Erythroblast (primary cell): ENCODE measurements at places on chromosomes 11 and 22.

DNA sequence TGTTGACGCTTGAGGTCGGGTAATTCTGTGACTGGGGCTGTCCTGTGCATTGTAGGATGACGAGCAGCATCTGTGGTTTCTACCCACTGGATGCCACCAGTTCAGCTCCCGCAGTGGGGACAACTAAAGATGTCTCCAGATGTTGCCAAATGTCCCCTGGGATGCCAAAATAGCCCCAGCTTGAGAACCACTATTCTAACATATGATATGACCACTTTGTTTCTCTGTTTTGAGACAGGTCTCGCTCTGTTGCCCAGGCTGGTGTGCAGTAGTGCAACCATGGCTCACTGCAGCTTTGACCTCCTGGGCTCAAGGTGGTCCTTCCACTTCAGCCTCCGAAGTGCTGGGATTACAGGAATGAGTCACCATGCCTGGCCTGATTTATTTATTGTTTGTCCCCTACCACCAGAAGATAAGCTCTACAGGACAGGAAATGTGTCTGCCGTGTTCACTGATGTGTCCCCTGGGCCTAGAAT is 4.4 kb upstream of the MEN1 start:
- DNase-seq = no peak

GRCh38 chr11:12159351-12160099 is 49.1 kb downstream of the MICAL2 start:
- DNase-seq = peak; percentile 51

GRCh38 chr11:99567334-99567956 is 546.7 kb downstream of the CNTN5 start:
- DNase-seq = no peak

DNA sequence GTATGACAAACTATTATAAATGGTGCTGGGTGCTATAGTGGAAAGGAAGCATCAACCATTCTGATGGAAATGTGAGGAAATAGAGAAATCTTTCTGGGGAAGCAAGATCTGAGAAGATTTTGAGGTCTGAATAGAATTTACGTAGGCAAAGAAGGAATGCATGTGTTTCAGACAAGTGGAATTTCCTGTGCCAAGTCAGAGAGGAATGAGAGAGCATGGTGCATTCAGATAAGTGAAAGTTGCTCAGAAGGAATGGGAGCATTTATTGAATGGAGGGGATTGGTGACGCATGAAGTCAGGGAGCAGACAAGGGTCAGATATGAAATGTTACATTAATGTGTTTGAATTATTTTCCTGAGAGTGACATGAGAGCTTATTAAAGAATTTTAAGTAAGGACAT is 725.5 kb downstream of the METTL15 start:
- DNase-seq = no peak

GRCh38 chr11:108574675-108575074 is 18.9 kb downstream of the EXPH5 start:
- no peak for DNase-seq

DNA sequence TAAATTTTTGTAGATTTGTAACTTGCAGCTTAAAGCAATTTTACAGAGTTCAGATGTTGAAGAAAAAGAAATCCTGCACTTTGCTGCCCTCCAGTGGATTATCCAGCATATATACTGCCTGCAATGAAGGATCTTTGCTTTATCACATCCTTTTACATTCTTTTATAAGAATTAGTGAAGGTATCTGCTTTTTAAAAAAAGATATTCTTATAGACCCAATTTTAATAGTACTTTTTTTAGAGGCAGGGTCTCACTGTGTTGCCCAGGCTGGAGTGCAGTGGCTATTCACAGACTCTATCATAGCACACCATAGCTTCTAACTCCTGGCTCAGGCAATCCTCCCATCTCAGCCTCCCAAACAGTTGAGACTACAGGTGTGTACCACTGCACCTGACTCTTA is 60.7 kb downstream of the TTC17 start:
- peak; percentile 61 for DNase-seq

- DNase-seq = no peak
Measured at GRCh38 chr11:101553891-101554292, 29.9 kb downstream of the TRPC6 start.

- no peak for DNase-seq
Measured at GRCh38 chr11:43418197-43418596, 59.5 kb downstream of the TTC17 start.

DNA sequence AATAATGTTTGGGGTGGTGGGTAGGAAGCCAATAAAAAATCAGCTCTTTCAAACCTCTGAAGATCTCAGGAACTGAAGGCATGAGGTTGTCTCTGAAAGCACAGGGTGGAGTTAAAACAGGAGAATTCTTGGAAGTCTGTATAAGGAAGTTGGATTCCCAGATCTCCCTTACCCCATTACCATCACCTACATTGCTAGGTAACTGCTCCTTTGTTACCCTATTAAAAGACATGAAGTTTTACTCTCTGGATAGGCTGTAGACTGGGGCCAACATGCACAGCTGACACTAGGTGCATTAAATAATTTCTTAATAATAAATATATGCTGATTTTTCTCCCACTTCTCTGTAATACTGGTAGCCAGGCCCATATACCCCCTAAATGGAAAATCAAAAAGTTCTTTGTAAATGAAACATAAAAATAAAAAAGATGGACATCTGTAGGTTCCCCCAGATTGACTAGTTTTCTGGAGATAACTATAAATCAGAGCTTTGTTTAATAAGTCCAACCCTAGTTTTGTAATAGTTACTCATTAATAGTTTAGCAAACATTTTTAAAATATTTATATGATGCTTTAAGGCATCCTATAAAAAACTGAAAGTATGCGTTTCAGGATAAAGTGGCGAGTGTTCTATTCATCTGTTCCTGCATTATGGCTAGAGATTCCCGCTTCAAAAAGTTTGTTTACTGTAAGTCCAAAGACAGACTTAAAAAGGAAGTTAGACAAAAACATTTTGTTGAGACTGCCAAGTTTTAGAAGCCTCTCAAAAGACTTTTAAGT is 63.8 kb downstream of the KIF18A start:
- no peak for DNase-seq

DNA sequence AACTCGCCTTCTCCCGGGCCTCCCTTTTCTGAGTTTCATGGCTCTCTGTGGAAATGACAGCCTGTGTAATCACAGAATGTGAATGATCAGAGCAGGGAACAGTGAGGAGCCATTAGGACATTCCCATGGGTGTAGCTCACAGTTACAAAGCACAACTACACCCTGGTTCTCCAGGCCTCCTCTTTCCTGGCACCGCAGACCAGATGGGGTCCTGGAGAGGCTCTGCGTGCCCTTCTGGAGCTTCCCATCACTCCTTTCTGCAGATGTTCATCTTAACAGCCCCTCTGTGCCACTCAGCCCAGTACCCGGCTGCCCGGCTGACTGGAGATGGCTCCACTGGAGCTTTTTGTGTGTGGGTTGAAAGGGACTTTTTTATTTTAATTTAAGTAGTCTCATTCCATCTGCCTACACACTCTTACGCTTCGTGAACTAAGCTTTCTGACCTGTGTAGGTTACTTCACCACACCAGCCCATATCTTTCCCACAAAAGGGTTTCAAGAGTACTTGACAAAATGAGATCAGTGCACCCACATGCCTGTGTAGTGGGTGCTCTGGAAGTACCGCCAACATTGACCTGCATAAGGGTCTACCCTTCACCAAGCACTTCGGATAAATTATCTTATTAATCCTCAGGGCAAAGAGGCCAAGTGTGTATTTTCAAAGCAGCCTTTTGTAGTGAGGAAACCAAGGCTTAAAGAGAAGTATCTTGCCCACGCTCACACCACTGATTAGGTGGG is 29.8 kb downstream of the SREBF2 start:
- DNase-seq = no peak

DNA sequence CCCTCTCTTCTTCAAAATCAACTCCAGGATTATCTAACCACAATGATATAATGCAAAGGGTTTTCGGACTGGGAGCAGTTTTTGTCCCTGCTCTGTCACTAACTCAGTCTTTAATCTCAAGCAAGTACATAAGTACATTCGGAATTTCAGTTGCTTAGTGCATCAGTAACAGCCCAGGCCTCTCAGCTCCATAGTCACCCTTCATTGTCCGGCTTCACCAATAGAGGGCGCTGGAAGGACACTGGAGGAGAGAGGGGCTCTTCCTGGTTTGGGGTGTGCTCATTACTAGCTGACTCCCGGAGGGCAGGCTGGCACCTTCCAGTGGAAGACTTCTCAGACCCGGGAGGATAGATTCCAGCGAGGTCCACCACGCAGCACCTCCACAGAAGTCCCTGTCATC is 90.4 kb upstream of the PDGFD start:
- peak; percentile 47 for DNase-seq

DNA sequence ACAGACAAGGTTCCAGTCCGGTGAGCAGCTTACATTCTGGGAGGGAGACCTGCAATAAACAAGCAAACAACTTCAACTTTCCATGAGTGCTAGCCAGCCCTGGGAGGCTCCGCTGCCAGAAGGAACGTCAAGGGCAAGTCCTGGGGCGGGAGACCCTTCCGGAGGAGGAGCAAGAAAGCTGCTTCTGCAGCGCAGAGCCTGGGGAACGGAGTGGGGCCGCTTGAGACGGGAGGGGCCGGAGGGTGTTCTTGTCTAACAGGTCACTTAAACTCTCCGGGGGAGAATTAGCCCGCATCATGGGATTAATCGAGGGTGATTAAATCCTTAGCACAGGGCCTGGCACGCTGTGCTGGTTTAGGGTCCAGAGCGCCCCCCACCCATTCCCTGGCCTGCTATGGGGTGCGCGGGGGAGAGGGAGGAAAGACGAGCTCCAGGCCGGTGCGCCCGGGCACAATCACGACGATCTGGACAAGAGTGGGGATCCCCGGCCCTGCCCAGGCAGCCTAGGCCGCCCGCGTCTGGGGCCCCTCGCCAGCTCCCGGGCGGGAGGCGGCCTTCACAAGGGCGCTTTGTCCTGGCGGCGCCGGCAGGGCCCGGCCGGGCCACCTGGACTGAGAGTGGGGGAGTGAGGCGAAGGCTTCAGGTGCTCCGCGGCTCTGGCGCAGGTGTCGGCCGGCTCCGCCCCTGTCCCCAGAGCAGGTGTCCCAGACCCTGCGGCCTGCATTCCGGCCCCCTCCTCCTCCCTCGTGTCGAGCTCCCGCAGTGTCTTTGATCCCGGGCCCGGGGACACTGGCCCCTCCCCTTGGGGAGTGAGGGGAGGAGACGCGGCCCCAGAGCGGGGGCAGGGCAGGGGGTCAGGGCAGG is 663 bp upstream of the LARGE2 start:
- DNase-seq = no peak

DNA sequence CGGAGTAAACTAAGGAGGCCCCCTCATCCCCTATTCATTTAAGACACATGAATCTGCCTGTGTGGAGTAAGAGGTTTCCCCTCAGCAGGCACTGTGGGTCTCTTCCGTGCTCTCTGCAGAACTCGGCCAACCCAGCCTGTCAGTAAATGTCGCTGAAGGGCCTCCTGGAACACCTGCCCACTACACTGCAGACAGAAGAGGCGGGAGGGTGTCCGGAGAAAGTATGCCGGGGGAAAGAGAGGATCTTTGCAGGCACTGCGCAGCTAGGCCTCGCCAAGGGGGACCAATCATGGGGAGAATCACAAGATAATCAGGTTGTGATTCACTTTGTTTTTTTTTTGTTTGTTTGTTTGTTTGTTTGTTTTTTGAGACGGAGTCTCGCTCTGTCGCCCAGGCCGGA is 110.8 kb downstream of the MORC2 start:
- DNase-seq = no peak

DNA sequence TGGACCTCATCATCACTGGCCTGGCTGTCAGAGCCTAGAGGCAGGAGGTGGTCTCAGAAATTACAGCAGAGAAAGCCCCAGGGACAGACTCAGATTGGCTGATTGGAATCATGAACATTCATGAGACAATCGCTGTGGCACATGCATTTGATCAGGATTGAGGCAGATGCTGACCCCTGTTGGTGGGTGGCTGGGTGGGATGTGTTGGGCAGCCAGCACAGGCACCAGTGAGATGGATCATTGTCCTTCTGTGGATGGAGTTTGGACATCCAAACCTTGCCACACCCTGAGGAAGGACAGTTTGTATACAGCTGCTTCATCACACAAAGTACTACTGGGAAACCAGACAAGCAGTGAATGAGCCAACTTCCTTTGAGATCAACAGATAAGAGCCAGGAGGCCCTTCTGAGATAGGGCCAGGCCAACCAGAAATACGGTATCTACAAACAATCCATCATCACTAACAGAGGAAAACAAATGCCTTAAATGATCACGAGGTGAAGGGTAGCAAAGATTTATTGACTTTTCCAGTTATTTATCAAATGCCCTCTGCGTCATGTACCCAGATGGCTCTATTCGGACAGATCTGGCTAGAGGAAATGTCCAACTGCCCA is 17.3 kb downstream of the COMMD9 start:
- peak; percentile 4 for DNase-seq

DNA sequence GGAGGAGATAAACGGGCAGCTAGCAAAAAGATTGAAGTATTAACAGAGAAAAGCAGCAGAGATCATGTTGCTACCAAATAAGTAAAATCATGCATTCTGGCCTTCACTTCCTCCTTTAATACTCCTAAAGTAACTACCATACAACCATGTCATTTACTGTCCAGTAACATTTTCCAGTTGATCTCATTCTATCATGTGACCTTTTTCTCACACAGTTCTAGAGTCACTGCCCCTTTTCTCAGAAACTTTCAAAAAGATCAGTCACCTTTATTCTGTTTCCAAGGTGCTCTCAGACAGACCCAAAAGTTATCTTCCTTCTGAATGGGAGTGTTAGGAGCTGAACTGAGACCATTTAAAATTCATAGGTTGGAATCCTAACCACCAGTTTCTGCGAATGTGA is 984.4 kb downstream of the FAM181B start:
- DNase-seq = no peak

- DNase-seq = no peak
Measured at GRCh38 chr11:40252236-40252635, 1207.2 kb downstream of the LRRC4C start.

GRCh38 chr11:96178887-96179279 is 164.1 kb downstream of the MAML2 start:
- no peak for DNase-seq

GRCh38 chr11:68839911-68840641 is 1.6 kb downstream of the CPT1A start:
- peak; percentile 81 for DNase-seq

DNA sequence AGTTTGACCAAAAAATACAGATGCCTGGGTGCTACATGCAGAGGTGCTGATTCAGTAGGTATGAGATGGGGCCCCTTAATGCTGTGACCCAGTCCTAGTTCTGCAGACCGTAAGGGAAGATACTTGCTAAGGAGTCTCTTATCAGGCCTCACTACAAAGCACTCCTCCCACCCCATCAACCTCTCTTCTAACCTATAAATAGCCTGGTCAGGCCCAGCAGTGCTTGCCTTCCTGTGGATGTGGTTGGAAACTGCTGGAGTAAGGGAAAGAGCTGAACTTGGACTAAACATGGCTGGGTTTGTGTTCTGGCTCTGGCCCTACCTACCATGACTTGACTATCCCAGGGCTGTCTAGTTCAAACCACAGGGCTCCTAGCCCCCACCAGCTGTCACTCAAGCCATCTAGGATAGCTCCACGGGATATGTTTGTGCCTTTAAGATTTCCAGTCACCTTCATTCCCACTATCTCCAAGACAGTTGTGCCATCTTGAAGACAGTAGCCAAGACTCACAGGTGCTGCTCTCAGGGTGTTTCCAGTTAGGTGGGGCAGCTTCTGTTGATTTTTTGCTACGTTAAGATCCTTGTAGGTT is 9.5 kb upstream of the DKK3 start:
- no peak for DNase-seq

- DNase-seq = no peak
Measured at GRCh38 chr11:128496692-128497060, 90.7 kb downstream of the ETS1 start.

- no peak for DNase-seq
Measured at GRCh38 chr22:43774318-43774915, 37.7 kb downstream of the EFCAB6 start.
